ENCODE measurements at places on chromosomes 7 and 10.

- no peak for DNase-seq
These were observed 369.3 kb downstream of the CALN1 start for GRCh38 chr7:72042855-72043254.

GRCh38 chr7:157552295-157552993, 215.6 kb downstream of the DNAJB6 start:
- DNase-seq: no peak

GRCh38 chr7:24075426-24075810, 208.6 kb upstream of the NPY start:
- no peak for DNase-seq

DNA sequence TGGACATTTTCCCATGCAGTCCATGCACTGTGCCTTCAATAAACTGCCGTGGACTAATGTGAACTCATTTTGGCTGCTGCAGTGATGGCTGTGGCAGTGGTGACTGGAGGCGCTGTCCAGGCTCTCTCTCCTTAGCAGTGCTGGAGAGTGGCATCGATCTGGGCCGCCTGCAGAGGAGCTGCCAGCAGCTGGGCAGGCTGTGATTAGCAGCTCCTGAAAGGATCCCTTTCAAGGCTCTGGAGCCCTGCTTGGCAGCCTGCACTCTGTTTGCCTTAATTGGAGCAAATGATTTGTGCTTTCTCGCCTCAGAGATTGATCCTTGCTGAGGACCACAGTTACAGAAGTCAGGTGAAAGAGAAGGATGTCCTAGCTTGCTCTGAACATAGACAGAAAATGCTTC, 130.1 kb upstream of the VWC2 start:
- DNase-seq: no peak

DNA sequence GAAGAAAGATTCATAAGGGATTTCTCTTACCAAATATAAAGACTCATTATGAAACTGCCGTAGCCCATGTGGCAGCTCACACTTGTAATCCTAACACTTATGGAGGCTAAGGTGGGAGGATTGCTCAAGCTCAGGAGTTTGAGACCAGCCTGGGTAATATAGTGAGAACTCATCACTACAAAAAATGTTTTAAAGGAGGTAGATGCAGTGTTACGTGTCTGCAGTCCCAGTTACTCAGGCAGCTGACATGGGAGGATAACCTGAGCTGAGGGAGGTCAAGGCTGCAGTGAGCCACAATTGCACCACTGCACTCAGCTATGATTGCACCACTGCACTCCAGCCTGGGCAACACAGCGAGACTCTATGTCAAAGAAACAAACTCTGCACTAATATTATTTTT, 18.1 kb upstream of the DNA2 start:
- DNase-seq: no peak

- DNase-seq: peak; percentile 24
These were observed 140.7 kb downstream of the SND1 start for GRCh38 chr7:127792528-127793342.

DNA sequence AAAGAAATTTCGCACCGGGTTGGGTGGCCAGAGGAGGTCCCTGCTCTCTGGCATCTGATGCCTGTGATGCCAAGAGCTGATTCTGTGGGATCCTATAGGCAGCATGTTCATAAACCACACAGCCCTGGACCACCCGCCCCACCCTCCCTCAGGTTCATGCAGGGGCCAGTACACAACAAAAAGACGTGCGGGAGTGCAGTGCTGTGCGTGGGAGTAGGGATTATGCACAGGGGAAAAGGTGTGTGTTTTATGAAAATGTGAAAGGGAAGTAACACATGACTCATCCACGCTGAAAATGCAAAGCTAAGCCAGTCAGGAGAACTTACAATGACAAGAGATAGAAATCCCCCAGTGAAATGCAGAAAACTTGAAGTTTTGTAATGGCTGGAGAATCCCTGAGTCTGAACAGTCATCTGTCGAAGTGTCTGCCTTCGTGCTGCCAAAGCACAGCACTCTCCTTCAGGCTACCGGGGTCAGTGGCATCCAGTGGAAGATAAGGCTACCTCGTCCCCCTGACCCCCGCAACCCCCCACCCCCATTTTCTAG, 1.1 kb downstream of the KIAA1217 start:
- no peak for DNase-seq

GRCh38 chr7:152848026-152848425, 88.5 kb downstream of the ACTR3B start:
- no peak for DNase-seq

DNA sequence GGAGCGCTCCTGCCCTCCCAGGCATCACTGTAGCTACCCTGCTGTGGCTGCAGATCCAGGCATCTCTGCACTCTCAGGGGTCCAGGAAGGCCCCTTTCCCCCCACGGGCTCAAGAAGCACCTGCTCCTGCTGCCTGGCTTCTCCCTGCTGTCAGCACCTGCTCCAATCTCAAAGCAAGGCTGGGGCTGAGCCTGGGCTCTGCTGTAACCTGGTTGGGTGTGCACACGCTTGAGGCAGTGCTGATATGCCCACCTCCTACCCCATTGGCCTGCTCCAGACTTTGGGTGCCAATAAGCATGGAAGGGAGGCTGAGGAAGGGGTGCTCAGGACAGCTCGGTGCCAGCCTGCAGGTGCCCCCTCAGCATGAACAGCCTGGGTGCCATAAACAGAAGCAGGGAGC, 185.0 kb downstream of the ZNF438 start:
- no peak for DNase-seq

DNA sequence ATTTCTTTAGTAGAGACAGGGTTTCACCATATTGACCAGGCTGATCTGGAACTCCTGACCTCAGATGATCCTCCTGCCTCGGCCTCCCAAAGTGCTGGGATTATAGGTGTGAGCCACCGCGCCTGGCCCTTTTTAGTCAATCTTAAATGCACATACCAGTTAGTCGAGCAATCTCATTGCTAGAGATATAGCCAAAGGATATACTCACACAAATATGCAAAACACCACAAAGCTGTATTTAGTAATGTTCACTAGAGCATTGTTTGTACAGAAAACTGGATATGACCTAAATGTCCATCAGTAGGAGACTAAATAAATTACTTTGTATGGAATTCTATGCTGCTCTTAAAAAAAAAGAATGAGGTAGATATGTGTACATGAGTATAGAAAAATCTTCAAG, 24.5 kb upstream of the IL6 start:
- DNase-seq: no peak

DNA sequence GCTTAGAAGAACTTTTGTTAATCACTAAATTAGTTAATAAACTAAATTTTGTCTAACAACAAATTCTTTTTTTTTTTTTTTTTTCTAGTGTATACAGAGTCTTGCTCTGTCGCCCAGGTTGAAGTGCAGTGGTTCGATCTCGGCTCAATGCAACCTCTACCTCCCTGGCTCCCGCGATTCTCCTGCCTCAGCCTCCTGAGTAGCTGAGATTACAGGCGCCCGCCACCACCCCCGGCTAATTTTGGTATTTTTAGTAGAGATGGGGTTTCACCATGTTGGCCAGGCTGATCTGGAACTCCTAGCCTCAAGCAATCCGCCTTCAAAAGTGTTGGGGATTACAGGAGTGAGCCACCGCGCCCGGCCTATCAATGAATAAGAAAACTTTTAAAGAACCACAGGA, 1.1 kb upstream of the IQUB start:
- no peak for DNase-seq

GRCh38 chr10:21754410-21755011, 220.5 kb downstream of the MLLT10 start:
- no peak for DNase-seq

DNA sequence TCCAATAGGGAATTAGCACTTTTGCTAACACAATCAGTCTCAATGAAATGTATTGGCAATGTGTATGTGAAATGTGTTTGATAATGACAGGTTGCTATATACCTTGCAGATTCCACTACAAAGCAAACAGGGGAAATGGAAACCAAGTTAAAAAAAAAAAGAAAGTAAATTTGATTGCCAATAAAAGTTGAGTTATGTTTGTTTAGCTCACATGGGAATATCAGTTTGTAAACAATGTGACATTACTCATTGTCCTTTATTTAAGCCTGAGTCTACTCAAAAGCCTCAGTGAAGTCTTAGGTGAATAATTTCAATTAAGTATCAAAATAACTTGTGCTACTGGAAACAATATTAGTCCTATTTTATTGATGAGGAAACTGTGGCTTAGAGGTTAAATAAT, 285.2 kb downstream of the CACNA2D1 start:
- no peak for DNase-seq

- DNase-seq: no peak
These were observed 291.7 kb downstream of the THSD7A start for GRCh38 chr7:11540271-11540761.

DNA sequence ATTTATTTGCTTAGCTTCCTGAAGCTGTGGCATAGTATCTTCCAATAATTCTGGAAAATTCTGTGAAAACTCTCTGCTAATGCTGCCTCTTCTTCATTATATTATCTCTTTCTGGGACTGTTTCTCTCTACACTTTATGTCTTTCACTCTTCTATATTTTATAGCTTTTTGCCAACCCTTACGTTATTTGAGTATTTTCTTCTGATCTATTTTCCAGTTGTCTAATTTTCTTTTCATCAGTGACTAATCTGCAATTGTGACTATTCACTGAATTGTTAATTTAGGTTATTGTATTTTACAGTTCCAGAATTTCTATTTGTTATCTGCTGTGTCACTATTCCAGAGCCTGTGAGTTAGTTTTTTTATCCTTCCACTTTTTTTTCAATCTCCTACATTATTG, 273.4 kb upstream of the PHYHIPL start:
- DNase-seq: no peak

- no peak for DNase-seq
These were observed 61.5 kb upstream of the GPR22 start for GRCh38 chr7:107408349-107408748.

DNA sequence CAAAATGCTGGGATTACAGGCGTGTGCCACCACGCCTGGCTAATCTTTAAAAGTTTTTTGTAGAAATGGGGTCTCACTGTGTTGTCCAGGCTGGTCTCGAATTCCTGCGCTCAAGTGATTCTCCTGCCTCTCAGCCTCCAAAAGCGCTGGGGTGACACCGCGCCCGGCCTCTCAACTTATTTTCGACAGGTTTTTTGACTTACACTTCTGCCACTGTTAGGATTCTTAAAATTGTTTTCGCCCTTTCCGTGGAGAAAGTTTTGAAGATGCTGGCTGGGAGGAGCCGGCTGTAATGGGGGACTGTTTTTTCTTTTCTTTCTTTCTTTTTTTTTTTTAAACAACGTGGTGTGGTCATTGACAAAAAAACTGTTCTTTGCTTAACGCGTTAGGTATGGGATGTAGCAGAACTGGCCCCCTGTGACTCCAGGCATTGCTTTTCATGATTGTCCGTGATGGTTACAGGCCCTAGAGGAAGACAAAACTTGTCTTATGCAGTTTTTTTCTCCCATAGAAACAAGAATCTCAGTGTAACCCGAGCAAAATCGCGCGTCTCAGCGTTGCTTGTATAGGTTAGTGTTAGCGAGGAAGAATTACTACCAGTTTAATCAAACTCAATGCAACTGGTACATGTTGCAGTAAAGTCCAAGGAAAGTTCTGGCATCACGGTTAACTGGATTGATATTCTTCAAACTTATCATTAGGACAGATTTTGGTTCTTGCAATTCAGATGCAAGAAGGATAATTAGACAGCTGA, 72.2 kb downstream of the DAGLB start:
- no peak for DNase-seq

DNA sequence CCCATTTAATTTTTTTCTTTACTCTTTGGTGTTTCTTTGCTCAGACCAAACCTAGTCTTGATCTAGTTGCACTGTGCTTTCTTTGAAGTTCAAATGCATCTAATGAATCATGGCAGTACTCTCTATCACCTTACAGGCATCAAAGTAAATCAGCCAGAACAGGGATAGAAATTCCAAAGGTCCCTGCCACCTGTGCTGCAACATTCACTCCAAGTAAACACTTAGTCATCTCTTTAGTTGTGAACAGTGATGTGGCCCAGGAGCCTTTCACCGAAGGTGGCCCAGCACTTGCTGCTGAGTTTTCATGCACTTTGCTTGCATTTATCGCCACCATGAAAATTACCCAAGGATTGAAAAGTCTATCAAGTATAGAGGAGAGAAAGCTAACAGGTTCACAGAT, 314.1 kb upstream of the ETV1 start:
- no peak for DNase-seq

DNA sequence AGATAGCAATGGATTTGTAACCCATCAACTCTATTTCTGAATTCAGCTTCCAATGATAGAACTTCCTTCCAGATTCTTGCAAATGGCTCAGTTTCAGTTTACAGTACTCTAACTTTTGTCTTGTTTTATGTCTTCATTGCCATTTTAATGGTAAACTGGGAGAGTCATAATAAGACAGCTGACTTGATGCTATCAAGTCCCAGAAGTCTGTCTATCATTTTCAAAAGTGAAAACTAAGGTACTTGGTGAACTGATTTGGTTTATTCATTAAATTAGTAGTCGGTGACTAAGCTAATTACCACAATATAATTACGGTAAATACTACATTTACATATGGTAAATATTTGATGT, 25.0 kb downstream of the RTKN2 start:
- DNase-seq: no peak

- no peak for DNase-seq
These were observed 50.5 kb downstream of the CDK6 start for GRCh38 chr7:92785923-92786322.

- no peak for DNase-seq
These were observed 197.0 kb upstream of the PRSS58 start for GRCh38 chr7:142454862-142455261.

- no peak for DNase-seq
These were observed 218.4 kb upstream of the SEMA3D start for GRCh38 chr7:85405016-85405902.

Data from NCI-H2227 treated with DMSO at 0.1 percent for 48 hours (cell line).